ENCODE measurements at places on chromosomes 2 and 18.

- DNase-seq = no peak
These were observed 273.3 kb downstream of the ZNF407 start for GRCh38 chr18:74870950-74871349.

- DNase-seq = no peak
These were observed 25.5 kb downstream of the DCAF17 start for GRCh38 chr2:171459498-171459897.

- DNase-seq = no peak
These were observed 1.4 kb downstream of the WNT6 start for GRCh38 chr2:218860950-218861381.

DNA sequence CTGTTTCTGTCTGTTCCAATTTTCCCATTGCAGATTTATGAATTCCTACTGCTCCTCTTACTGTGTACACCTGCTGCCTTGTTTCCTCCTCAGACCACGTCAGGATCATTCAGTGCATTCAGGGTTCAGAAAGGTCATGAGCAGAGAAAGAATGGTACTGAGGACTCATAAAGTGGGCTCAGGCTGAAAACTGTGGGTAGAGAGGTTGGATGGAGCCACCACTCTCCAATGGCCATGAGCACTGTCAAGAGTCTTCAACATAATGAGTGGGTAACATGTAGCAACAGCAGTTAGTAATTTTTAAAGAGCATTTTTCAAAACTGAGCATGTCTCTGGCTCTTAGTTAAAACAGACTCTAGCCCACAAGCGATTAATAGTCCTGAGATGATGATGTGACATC lies 138.2 kb downstream of the ZEB2 start:
- no peak for DNase-seq
